H4 (cell line): ENCODE measurements at places on chromosomes 4 and X. TPM values are rescaled to one million over a fixed set of nuclear protein-coding genes. Genes with fewer than 3 reads are reported as not detected.

CT45A3 gene
- total RNA-seq: not detected in 2 replicates

RAB9B gene
- total RNA-seq: 0.74 and 0.94 TPM in 2 replicates

ZNF827 gene
- total RNA-seq: 5.2 and 6.7 TPM in 2 replicates

DNA sequence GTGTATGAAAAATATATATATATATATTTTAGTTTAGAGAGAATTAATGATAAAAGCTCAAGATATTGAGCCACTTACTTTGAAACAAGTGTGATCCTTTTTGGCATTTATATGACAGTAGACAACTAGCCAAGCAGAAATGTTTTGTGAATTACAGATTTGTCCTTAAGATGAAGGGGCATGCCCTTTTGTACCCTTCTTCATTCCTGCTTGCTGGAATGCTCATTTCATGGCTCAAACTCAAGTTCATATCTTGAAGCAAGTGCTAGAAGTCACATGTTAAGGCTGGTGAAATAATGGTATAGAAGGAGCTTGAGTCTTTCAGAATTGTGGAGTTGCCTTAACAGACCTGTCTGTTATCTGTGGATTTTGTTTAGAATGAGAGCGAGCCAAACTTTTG is 203.0 kb downstream of the BMPR1B start:
- DNase-seq: no peak

- no peak for DNase-seq
These were observed 123.0 kb upstream of the GALNT7 start for GRCh38 chr4:173045571-173045970.

DNA sequence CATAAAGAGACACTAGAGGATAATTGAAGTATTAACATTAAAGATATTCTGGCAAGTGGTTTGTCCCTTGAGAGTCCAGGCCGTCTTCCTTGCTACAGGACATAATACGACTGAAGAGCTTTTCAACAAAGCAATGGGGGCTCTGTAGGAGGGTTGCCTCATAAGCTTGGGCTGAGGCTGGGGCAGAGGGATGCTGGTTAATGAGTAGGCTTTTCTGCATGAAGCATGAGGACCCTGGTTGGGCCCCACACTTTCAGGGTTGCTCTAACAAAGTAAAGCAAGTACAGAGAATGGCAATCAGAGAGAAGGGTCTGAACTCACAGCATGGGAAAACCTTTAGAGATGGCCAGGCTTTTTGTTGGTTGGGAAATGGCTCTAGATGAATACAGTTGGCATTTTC is 281.3 kb downstream of the IDS start:
- DNase-seq: no peak

GRCh38 chr4:174277433-174277832 is 6.0 kb downstream of the FBXO8 start:
- DNase-seq: no peak

GRCh38 chr4:4641661-4642495 is 100.0 kb upstream of the STX18 start:
- no peak for DNase-seq

DNA sequence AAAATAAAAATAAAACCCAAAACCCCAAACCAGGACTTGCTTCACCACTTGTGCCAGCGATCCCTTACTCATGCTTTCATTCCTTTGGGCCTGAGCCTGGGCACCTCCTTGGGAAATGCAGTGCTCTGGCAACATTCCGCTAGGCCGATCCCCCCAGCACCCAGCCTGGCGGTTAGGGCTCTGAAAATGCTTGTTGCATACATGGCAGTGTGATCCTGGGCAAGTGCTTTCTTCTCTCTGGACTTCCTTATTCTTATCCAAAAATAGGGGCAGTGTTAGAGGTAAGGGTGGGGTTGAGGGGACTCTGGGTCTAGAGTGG is 4.6 kb downstream of the ZNF185 start:
- DNase-seq: no peak

GRCh38 chr4:154984148-154984547 is 203.1 kb downstream of the RBM46 start:
- no peak for DNase-seq
